NCI-H2171 treated with DMSO at 0.1 percent for 48 hours (cell line): ENCODE measurements at places on chromosomes 7 and 10.

GRCh38 chr10:45444976-45445898 is 71.2 kb downstream of the ALOX5 start:
- DNase-seq = no peak

DNA sequence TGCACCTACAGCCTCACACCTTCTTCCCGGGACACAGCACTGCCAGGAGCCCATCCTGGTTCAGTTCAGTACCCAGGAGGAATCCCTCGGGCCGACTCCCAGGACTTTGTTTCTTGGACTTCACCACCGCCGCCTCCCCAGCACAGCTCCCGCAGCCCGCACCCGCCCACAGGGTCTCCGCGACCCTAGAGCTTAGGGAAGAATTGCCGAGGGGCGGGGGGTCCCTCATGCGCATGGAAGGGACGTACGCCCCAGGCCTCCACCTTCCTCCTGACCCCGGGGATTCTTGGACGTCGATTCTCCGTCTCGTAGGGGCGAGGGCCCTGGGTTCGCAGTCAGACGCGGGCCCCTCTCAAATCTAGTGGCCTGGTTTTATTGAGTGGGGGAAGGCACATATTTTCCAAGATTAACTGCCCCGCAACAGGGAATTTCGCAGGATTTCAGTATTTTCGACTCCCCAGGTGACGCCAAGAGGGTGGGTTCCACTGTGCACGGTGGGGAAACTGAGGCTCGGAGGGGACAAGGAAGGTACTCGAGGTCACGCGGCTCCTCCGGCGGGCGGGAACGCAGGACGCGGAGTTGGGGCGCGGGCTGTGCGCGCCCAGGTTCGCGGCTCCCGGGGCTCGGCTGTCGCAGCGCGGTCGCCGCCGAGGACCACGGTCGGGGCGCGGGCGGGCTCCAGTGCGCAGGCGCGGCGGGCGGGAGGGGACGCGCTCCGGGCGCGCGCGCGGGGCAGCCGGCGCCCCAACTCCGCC is at the start of gene ADCY1:
ADCY1 (plus strand) TSS at position 708 of the 755 bp plus-strand sequence. CDS start 176 bp downstream, outside the sequence.
- peak; percentile 39 for DNase-seq

- peak; percentile 84 for DNase-seq
Observed at GRCh38 chr7:105985672-105986215, 22.7 kb downstream of the CDHR3 start.

DNA sequence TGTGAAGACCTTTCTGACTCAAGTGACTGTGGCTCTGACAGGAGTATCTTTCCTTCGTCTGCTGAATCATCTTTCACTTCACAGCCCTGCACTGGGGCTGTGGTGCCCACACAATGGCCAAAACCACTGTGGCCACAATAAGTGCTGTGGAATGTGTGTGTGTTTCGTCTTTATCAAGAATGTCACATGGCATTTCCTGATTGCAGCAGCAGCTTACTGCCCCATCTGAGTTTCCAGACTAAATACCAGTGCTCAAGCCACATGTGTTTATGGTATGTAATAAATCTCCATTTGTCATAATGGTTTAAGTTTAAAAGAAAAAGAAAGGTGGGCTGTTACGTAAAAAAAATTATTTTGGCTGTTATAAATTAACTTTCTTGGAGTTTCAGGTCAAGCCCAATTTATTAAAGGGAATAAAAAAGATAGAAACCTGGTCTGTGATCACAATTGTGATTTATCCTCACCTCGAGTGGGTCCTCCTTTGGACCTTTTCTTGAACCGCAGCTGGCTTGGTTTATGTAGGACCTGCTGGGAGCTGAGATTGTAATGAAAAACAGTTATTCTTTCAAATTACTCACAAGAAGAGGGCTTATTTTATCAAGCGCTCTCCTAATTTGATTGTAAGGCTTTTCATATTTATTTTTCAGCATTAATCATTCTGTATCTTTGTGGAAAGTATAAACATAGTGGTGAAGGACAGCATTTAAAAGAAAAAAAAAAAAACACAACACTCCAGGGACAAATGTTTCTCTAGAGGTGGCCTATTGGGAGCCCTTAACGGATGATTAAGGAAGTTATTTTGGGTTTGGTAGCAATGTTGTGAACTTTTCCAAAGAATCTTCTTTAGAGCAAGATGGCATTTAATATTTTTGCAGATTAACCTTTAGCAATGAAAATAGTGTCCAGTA is 116.2 kb downstream of the LRMDA start:
- DNase-seq = no peak

- no peak for DNase-seq
Observed at GRCh38 chr7:50268223-50268622, 36.3 kb upstream of the IKZF1 start.

DNA sequence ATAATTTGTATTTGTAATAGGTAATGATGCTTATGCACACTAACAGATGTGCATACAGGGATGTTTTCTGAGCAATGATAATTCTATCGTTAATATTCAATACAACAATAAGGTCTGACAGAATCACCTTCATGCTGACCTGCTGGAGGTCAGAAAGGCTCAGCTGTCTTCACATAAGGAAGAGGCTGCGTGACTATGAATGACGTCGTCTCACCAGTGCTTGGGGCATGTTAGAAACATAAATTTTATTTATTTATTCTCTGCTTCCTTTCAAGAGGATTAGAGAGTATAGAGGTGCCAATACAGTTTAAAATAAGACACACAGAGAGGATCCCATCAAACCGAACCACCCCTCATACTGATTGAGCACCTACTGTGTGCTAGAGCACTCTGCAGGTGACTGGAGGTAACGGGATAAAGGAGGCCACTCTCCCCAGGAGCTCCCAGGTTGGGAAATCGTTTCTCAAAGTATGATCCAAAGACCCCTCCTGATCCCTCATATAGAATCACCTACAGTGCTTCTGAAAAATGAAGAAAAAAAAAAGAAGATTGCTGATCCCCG is 265.6 kb upstream of the NPVF start:
- no peak for DNase-seq
